ENCODE measurements at places on chromosomes 4 and X.

GRCh38 chr4:26386386-26386785, 65.6 kb downstream of the RBPJ start:
- DNase-seq = no peak

DNA sequence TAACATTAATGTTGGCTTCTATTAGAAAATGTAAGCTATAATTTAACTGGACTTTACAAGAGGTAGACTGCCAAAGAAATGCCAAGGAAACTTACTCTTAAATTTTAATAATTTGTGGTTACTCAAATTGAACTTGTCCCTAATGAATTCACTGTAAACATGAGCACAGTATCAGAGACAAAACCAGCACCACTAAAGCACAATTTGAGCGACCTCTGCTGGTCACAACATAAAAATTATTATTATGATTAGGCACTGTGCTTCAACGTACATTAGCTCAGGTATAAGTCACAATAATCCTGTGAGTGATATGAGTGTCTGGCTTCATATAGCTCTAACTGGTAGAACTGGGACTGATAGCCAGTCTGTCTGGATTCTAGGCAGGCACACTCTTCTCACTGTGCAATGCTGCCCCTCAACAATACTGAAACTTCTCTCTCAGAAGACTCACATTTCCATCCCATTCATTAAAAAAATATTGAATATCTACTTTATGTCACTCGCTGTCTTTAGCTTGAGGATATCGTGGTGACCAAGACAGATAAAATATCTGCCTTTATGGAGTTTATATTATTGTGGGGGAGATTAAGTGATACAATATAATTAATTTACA, 8.0 kb downstream of the NUDT6 start:
- DNase-seq = no peak

DNA sequence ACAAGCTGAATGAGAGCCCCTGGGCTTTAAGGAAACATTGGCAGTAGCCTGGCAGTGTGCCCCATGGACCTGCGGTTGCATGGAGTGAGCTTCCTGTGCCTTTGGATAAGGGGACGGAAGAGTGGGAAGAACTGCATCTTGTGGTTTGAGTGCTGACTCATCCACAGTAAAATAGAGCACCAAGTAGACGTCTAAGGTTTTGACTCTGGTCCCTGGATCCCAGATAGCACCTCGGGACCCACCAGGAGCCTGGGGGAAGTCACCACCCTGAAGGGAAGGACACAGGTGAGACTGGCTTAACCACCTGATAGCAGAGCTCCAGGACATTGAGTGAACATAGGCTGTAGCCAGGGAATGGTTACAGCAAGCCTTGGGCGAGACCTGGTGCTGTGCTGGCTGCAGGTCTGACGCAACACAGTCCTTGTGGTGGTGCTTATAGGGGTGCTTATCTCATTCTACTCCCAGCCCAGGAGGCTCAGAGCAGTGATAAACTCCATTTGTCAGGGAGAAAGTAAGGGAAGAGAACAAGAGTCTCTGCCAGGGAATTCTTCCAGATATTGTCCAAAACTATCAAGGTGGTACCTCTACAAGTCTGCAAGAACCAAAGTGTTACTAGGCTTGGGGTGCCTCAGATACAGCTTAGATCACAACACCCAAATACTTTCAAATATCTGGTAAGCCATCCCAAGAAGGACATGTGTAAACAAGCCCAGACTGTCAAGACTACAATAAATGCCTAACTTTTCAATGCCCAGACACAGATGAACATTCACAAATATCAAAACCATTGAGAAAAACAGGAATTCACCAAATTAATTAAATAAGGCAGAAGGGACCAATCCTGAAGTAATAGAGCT, 123.6 kb upstream of the TET2 start:
- DNase-seq = no peak

- no peak for DNase-seq
These were observed 3.8 kb upstream of the CENPC start for GRCh38 chr4:67549123-67549522.

DNA sequence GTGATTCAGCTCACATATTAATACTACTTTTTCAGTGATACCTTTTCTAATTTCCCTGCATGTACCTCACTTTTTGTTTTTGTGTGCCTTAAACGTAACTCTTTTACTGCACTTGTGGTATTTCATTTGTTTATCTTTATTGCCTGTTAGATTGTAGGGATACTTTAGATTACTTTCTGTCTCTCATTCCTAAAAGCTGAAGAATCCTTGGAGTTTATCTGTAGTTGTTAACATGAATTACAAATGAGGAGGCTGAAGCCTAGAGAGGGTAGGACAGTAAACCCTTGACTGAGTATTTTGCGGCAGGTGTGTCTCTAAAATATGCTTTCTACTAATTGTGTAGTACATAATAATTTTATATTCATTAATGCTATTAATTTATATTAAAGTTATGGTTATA, 34.9 kb downstream of the BMP2K start:
- DNase-seq = no peak

DNA sequence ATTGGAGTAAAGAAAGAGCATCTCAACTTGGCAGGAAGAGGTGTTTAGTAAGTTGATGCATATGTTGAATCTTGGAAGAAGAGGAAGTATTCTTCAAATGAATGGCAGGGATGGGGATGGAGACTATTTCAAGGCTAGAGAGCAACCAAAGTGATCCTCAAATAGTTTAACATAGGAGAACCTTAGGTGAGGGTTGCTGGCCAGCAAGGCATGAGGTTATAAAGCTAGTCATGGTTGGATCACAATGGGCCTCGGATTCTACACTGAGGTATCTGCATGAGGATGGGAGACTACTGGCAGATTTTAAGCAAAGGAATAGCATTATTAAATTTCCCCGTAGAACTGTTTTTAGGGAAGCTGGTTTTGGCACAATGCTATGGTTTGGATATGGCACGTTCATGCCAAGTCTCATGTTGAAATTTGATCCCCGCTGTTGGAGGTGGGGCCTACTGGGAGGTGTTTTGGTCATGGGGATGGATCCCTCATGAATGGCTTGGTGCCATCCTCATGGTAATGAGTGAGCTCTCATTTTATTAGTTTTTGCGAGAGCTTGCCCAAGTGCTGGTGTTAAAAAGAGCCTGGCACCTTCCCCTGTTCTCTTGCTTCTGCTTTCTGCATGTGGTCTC, 41.9 kb upstream of the ETNPPL start:
- DNase-seq = no peak

- no peak for DNase-seq
These were observed 2.6 kb downstream of the SH2D1A start for GRCh38 chrX:124348885-124349453.

- DNase-seq = no peak
These were observed 20.2 kb upstream of the RASL11B start for GRCh38 chr4:52841682-52842456.

DNA sequence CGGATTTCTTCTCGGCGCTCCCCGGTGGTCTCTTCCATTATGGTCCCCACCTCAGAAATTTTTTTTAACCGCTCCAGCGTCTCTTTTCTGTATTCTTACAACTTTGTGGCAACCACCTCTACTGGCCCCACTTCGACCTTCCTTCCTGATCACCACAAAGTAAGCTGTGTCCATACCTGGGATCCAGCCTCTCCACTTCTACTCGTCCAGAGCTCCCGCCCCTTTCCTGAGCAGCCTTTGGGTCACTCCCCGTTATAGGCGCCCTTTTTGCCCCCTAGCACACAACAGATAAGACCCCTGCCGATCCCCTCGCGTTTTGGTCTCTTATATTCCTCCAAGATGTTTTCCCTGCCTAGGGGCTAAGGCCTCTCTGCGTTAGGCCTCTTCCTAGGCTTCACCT, 557 bp downstream of the PIGG start:
- DNase-seq = no peak

DNA sequence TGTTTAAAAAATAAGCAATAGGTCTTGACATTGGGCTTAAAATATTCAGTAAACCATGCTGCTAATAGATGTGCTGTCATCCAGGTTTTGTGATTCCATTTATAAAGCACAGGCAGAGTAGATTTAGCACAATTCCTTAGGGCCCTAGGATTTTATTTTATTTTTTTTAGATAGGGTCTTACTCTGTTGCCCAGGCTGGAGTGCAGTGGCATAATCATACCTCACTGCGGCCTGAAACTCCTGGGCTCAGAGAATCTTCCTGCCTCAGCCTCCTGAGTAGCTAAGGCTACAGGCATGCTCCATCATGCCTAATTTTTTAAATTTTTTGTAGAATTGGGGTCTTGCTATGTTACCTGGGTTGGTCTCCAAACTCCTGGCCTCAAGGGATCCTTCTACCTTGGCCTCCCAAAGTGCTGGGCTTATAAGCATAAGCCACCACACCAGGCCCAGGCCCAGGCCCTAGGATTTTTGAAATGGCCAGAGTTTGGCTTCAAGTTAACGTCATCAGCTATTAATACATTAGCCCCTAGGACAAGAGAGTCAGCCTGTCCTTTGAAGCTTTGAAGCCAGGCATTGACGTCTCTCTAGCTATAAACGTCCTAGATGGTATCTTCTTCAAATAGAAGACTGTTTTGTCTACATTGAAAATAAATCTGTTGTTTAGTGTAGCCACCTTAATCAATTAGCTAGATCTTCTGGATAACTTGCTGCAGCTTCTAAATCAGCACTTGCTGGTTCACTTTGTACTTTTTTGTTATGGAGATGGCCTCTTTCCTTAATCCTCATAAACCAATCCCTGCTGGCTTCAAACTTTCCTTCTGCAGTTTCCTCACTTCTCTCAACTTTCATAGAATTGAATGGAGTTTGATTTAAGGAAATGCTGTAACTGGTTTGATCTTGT, 35.8 kb downstream of the EIF2S3 start:
- no peak for DNase-seq

DNA sequence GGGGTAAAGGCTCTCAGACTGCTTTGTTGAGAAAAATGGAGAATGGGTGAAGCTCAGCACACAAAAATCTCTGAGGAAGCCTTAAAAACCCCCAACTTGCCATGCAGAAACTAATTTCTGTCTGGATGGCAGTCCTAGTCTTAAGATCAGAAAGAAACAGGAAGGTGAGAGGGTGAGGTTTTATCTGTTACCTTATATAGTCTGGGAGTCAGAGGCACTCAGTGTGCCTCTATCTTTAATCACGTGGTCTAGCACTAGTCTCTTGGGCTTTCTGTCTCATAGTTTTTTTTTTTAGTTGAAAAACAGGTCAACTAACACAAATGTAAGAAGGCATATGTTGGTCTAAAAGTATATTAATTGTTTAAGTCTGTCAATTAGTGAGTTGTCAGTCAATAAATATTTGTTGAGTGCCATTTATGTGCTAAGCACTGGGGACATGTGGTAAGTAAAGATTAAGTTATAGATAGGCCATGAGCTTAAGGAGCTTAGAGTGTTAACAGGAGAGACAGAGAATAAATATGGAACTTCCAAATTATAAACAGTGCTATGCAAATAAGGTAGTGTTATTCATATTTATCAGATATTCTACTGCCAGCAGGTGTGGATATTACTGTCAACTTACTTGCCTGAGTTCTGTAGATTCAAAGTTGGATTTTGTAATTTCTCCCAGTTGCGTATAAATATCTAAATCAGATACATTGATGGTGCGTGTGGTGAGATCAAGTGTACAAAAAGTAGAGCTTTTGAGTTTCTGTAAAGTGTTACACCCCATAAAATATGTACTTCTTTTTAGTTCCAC, 7.0 kb downstream of the CYBB start:
- DNase-seq = no peak

DNA sequence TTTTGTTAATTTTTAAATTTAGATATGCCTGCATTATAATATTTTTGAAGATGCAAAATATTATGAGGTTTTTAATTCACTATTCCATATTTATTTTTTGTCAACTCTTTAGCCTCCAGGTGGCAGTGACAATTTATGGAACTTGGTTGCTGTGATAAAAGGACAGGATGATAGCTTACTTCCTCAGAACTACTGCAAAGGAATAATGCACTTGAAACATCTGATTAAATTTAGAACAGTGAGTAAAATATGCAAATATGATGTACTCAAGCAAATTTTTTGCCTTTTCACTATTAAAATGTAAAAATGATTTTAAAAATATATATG, 45.1 kb downstream of the SPATA4 start:
- no peak for DNase-seq

GRCh38 chr4:158913766-158914165, 144.9 kb downstream of the FNIP2 start:
- DNase-seq = no peak

- no peak for DNase-seq
These were observed 508.8 kb downstream of the ANKRD50 start for GRCh38 chr4:124203613-124204238.

- DNase-seq = no peak
These were observed 50.0 kb downstream of the HOPX start for GRCh38 chr4:56630876-56631666.

DNA sequence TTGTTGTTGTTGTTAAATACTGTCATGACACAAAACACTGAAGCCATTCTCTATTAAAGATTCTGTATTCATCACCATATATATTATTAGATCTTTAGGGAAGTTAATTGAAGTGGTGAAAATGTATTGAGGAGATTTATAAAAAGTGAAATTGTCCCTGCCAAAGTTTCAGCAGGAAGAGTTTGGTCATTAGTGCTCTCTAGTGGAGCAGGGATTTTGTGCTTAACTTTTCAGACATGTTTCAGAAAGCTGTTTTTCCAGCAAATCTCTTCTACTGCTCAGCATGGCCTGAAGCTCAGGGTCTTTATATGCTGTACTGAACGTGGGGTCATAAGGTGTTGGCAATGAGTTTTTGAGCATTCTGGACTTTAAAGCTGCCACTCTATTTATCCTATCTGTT, 36.7 kb upstream of the CXXC4 start:
- DNase-seq = no peak

- no peak for DNase-seq
These were observed 12.7 kb downstream of the ART3 start for GRCh38 chr4:76087007-76087769.

DNA sequence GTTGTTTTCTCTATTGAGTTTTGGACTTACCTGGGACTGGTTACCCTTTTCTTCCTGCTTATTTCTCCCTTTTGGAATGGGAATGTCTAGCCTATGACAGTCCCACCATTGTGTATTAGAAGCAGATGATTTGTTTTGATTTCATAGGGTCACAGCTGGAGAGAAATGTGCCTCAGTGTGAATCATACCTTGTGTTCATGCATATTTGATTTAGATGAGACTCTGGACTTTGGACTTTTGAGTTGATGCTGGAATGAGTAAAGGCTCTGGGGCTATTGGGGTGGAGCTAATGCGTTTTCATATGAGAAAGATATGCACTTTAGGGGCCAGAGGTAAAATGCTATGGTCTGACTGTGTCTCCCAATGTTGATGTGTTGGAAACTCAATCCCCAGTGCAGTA, 30.5 kb upstream of the TEX13C start:
- DNase-seq = no peak

DNA sequence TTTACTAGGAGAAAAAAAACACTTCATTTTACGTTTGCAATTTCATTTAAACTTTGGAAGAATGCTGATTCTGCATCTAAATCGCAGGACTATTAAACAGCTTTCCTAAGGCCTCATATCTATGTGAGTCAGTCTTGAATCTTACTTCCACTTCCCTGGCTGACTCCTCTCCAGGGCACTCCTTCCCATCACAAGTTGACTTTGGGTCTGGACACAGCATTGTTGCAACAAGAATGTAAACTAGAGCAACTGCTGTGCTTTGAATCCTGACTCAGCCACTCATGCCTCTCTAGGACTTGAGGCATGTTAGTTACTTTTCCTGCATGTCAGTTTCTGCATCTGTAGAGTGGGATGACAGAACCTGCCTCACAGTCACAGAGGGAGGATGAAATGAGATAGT, 413.8 kb downstream of the FAT4 start:
- DNase-seq = no peak
